Lower leg skin (tissue), 4 donors: ENCODE measurements at places on chromosomes 7 and 10. TPM values are rescaled to one million over a fixed set of nuclear protein-coding genes. Genes with fewer than 3 reads are reported as not detected.

The CUBN gene
- total RNA-seq, result 1.8 TPM

- DNase-seq, result no peak
Measured at GRCh38 chr7:70698219-70698832, 433.6 kb upstream of the GALNT17 start.

- DNase-seq, result no peak
Measured at GRCh38 chr10:120217736-120218135, 239.3 kb upstream of the PLPP4 start.

DNA sequence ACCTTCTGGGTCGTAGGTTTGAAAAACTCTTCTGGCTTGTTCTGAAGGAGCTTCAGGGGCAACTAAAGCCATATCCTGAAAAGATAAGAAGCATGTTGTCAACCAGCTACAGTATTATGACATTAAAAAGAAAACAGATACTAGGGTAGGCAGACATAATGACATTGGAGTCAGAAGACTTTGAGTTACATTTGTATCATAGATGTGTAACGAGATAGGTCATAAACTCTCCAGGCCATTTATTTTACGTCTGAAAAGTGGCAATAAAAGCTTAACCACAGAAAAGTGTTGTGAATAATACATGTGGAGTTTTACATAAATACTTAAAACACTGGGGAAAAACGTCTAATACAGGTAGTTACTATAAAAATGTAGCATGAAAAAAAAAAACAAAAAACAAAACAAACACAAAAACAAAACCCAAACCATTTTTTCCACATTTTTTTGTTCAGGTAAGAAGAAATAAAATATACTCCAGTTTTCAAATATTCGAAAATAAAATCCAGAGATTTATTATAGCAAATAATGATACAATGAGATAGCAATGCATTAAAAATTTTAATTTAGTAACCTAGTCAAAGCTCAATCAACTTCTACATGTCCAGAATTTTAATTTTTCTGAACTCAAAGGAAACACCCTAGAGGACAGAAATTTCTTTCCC is 64.1 kb downstream of the MINDY3 start:
- DNase-seq, result no peak

The LLCFC1 gene
- not detected for total RNA-seq

- no peak for DNase-seq
Measured at GRCh38 chr10:44193567-44194220, 191.2 kb downstream of the CXCL12 start.

GRCh38 chr7:67311901-67312300 is 315.3 kb downstream of the TYW1 start:
- no peak for DNase-seq

The ACHE gene
- total RNA-seq, result 0.88 TPM

The ATP5F1C gene
- total RNA-seq, result 148 TPM

The MBLAC1 gene
- total RNA-seq, result 1.6 TPM

The ASB10 gene
- not detected for total RNA-seq

- no peak for DNase-seq
Measured at GRCh38 chr7:134899729-134900128, 86.6 kb upstream of the AGBL3 start.

DNA sequence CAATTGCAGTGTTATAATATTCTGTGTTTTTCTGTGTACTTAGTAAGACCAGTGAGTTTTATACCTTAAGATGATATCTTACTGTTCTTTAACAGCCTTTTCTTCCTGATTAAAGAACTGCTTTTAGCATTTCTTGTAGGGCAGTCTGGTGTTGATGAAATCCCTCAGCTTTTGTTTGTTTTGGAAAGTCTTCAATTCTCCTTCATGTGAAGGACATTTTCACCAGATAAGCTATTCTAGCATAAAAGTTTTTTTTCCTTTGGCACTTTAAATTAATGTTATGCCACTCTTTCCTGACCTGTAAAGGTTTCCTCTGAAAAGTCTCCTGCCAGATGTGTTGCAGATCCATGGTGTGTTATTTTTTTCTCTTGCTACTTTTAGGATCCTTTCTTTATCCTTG is 1059.8 kb downstream of the LRMDA start:
- DNase-seq, result no peak

GRCh38 chr10:5090551-5090950 is 3.7 kb upstream of the AKR1C3 start:
- no peak for DNase-seq

The PIK3CG gene
- 3.2 TPM for total RNA-seq

DNA sequence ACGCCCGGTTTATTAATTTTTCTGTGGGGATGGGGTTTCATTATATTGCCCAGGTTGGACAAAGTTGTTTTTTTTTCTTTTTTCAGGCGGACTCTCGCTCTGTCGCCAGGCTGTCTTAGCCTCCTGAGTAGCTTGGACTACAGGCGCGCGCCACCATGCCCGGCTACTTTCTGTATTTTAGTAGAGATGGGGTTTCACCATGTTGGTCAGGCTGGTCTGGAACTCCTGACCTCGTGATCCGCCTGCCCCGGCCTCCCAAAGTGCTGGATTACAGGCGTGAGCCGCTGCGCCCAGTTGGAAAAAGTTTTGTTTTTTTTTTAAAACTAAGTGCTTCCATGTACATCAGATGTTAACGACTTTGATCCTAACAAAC is 542 bp upstream of the ZNF394 start:
- no peak for DNase-seq

The TACC2 gene
- total RNA-seq, result 191 TPM

- DNase-seq, result no peak
Measured at GRCh38 chr7:40329601-40330153, 194.9 kb downstream of the SUGCT start.

The OR6B1 gene
- not detected for total RNA-seq

DNA sequence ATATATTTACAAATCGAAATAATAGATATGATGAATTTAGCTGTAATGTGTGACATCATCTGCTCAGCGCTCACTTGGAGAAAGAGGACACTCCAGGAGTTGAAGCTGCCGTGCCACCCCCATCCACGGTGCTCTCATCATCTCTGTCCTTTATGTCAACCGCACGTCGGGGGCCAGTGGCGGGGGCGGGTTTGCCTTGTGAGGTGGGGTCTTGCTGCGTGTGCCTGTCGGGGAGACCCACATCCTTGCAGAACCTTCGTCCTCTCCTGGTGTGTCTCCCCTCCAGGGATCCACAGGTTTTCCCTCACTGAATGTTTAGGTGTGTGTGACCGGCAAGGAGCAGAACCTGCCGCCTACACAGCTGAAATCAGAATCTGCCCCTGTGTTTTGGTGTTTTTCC is 71.6 kb downstream of the INPP5A start:
- DNase-seq, result no peak

DNA sequence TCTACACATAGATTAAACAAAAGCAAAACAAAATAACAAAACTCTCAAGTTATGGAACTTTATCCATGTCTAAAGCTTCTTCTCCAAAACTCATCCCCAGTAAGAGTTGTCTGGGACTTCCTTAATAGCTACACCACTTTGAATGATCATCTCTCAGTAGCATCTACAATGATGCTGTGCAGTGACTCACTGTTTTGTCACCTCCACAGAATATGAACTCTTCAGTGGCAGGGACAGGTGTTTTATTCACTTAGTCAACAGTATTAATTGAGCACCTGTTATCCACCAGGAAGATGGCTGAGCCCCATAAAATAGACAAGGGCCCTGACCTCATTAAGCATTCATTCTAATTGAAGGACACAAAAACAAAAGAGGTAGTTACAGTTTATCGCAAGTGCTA is 350.7 kb downstream of the ELMO1 start:
- no peak for DNase-seq

DNA sequence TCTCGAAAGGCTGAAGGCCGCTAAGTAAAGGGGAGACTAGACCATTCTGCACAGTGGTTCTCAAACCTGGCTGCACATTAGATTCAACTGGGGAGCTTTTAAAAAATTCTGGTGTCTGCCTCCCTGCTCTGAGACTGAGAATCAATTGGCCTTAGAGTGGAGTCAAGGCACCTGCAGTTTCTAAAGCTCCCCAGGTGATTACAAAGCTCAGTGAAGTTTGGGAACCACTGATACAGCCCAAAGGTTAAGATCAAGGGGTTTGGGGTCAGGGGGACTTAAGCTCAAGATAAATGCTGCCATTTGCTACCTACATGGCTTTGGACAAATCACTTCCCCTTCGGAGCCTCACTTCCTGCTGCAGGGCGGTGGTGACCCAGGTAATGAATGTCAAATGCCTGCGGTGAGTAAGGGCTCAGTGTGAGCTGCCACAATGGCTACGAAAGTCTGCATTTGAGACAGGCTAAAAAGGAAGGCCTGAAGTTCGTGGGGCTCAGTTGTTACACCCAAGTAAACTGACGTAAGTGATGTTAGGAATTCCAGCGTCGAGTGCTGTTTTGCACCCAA is 72.3 kb downstream of the TLL2 start:
- no peak for DNase-seq

GRCh38 chr7:120979765-120980499 is 8.6 kb upstream of the CPED1 start:
- no peak for DNase-seq

DNA sequence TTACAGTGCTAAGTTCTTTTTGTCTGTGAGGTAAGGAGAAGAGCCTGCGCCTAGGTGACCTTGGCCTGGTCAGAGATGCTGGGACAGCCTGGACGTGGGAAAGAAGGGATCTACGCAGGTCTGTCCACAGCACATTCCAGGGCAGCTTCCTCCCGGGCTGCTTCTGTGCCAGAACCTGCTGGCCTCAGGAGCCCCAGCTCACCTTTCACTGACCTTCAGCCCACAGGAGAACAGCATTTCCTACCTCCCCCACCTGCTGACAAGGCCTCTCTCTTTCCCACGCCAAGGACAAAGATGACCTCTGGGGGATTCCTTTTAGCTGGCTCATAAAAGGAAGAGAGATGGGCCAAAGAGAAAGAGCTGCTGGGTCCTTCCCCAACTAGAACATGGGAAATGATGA is 260.6 kb downstream of the KCNMA1 start:
- no peak for DNase-seq

The FHIP2A gene
- total RNA-seq, result 40.6 TPM

DNA sequence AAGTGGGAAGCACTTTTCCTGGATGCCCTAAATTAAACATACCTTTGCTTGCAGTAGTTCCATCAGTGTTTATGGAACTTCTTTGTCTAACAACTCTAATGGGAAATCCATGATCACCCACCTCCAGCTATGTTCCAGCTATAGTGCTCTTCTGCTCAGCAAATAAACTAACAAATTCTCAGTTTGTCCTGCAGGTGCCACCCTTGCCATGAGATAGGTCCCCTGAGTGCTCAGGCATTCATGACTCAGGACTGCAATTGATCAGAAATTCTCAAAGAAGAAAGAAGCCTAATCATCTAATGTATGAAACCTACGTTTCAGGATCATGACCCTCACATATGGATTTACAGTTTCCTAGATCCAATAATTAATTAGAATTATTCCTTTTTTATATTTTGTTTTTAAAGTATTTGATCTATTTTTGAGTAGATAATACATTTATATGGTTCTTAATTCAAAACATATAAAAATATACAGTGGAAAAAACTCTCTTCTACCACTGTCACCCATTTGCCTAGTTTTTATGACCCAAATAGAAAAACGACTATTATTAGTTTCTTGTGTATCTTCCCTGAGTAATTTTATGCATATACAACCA is 48.7 kb upstream of the DYNC1I1 start:
- no peak for DNase-seq

GRCh38 chr10:32054094-32054493 is 2.1 kb downstream of the KIF5B start:
- DNase-seq, result no peak

DNA sequence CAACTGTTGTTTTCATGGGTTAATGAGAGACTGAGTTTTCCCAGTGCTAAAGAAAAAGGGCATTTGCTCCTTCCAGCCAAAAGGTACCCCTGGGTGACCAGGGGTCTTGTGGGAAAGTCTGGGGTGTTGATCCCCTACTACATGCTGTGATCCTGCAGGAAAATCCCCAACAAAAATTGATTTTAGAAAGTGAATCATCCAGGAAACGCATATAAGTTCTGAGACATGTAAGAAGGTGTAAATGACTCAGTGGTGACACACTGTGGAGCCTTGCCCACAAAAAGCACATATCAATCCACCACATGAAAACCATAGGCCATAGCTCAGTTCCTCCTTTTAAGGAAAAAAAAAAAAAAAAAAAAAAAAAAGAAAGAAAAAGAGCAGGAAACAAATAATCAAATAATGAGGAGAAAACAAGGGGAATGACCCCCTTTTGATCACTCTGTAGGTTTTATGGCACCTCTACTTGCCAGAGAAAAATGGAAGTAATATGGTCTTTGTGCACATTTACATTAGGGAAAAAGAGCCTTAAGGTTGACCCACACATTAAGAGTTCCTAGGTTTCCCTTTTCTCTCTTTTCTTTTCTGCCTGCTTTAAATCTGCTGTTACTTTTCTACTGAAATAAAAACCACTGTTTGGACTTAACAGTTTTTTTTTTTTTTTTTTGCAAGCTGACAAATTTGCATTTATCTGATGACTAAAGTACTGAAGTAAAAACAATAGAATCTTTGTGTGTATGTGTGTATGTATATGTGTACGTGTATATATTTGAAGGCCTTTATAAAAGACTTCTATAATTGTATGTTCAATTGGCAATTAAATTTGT is 386.0 kb downstream of the KIF20B start:
- DNase-seq, result no peak

DNA sequence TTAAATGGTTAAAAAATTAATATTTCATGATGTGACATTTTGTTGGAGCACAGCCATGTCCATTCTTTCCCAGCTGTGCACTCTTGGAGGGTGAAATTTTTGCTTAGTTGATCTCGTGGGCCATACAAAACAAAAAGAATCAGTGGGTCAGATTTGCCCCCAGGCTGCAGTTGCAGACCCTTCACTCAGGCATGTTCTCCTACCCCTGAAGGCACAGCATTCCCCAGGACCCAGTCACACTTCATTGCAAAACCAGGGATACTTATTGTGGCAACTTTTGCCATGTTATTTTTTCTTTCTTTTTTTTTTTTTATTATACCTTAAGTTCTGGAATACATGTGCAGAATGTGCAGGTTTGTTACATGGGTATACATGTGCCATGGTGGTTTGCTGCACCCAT is 6.0 kb downstream of the TAS2R40 start:
- DNase-seq, result no peak

- DNase-seq, result no peak
Measured at GRCh38 chr10:94133239-94133638, 139.5 kb downstream of the PLCE1 start.

DNA sequence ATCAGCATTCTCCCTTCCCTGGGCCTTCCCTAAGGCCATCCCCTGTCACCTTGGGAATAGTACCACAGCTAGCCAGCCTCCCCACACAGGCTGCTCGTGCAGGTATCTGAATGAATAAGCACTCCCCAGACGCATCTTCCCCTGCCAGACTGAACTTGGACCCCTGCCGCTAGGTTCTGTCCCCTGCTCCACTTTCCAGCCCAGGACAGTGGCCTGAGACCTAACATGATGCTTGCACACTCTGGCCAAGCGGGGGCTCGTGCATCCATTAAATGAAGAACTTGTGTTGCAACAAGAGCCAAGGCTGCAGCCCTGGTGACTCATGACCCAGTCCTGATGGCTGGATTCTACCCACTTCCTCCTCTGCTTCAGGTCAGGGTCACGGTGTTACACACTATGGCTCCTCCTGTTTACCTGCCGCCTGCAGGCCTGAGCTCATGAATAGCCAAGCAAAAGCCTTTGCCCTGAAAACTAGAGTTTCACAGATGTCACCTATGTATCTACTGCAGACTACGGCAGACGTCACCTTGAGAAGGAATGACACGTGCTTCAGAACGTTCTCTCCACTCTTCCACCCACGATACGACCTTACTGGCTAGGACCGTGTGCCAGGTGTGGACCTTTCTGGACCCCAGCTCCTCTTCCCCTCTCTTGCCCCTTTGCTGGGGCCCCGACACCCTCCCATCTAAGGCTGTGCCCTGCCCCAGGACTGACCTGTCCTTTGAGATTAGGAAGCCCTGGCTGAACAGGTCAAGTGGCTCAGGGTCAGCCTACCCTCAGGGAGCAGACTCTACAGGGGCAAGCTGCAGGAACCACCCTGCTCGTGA is 6.5 kb downstream of the ASB13 start:
- DNase-seq, result peak; percentile 84

The CDC14C gene
- total RNA-seq, result not detected
